ENCODE measurements at places on chromosomes 6 and 20. TPM values are rescaled to one million over a fixed set of nuclear protein-coding genes. Genes with fewer than 3 reads are reported as not detected.

- no peak for DNase-seq
Observed at GRCh38 chr6:72659754-72660153, 37.9 kb downstream of the KCNQ5 start.

Gene MMP24
- total RNA-seq, result not detected

DNA sequence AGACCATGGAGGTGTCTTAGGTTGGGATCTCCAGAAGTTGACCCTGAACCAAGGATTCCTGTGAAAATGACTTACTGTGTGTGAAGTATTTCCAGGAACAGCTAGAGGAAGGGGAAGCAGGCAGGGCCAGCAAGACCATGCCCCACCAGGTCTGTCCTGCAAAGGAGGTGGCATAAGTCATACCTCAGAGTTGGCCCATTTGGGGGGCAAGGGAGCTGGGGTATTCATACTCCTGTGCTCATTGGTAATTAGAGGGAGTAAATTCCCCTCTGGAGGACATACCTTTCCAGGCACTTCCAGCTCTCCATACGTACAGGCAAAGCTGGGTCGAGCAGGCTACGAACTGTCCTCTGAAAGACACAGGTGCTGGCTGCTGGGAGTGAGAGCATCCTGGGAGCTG lies 72.4 kb downstream of the STK35 start:
- no peak for DNase-seq

Gene FAM83D
- total RNA-seq, result 51.1 TPM

DNA sequence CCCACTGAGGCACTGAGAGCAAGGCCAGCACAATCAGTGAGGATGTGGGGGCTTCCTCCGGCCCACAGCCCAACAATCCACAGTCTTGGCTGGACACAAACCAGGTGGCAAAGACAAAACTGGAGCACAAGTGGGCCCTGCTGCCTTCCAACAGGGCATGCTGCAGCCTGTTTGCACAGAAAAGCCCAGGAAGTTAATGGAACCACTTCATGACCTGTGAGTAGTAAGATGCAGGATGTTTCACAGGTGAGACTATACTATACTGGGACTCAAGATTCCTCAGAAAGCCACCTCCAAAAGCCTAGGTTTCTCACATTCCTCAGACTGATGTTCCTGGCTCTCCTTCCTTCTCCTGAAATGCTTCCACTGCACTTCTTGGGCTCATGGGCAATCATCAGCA lies 235.5 kb downstream of the KIF16B start:
- DNase-seq, result no peak

GRCh38 chr6:168089186-168090063 lies 10.4 kb upstream of the FRMD1 start:
- DNase-seq, result no peak

- DNase-seq, result no peak
Observed at GRCh38 chr6:108873251-108873650, 25.0 kb downstream of the ARMC2 start.

GRCh38 chr20:59151820-59152219 lies 11.8 kb upstream of the ZNF831 start:
- DNase-seq, result no peak

DNA sequence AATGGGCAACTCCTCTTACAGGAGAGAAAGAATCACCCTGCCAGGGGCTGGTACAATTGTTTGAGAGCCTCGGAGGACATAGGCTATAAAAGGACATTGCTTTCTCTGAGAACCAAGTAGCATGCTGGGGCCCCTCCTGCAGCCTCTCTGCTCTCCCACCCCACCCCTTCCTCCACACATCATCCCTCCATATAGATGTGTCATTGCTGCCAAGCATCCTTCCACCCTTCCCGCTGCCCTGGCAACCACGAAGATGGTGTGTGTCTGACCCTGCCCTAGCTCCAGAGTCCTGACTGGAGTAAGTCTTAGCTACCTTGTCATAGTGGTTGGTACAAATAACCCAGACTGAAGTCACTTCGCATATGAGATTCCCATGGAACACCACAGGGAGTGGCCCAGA lies 129.7 kb downstream of the SNX5 start:
- DNase-seq, result no peak

DNA sequence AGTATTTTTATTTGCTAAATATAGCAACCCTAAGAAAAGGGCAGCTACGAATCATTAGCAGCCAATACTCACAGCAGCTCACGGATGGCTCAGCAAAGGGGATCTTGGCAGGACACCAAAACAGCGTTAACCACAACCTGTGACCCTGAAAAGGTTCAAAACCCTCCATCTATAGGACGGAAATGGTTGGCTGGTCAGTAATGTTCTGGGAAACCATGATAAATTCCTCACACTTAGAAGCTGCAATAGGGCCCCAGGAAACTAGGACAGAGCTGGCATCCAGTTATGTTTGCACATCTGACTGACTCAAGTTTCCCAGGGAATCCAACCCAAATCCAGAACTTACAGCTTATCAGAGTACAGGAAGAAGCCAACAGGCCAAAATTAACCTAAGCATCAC lies 30.9 kb upstream of the PTPRT start:
- DNase-seq, result no peak

Gene NKX2-4
- total RNA-seq, result not detected

DNA sequence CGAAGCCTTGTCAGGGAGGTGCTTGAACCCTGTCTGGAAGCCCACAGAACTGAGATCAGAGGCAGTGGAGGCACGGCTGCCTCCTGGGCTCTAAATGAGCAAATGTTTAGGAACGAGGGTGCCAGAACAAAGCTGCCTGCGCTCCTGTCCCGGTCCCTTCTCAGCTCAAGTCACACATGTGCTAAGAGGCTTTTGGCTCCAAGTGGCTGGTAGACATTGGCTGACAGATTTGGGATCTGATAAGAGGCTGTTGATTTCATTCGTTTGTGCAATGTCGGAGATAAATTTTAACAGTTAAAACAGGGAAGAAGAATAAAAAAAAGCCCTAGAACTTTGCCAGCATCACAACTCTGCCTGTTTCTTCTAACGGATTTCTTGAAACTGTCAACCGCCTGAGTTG lies 191.8 kb downstream of the NRN1 start:
- no peak for DNase-seq

GRCh38 chr6:145428706-145429105 lies 306.6 kb downstream of the EPM2A start:
- no peak for DNase-seq

Gene PI16
- total RNA-seq, result 0.59 TPM

DNA sequence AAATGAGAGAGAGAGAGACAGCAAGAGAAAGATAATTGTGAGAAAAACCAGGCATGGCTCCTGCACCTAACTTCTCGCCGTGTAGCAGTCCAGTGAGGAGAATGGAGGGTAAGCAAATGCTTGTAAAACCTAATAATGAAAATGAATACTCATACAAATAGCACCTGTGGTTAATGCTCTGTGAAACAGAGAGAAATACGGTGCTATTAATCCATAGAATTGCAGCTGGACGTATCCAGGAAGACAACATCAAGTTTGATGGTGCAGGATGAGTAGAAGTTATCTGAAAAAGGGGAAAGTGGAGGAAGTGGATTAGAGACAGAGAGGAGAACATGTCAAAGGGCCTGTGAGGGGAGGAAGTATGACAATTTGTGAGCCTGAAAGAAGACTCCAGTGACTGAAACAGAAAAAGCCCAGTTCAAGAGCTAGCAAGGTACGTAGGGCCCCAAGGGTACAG lies 89.4 kb upstream of the PAK5 start:
- no peak for DNase-seq

DNA sequence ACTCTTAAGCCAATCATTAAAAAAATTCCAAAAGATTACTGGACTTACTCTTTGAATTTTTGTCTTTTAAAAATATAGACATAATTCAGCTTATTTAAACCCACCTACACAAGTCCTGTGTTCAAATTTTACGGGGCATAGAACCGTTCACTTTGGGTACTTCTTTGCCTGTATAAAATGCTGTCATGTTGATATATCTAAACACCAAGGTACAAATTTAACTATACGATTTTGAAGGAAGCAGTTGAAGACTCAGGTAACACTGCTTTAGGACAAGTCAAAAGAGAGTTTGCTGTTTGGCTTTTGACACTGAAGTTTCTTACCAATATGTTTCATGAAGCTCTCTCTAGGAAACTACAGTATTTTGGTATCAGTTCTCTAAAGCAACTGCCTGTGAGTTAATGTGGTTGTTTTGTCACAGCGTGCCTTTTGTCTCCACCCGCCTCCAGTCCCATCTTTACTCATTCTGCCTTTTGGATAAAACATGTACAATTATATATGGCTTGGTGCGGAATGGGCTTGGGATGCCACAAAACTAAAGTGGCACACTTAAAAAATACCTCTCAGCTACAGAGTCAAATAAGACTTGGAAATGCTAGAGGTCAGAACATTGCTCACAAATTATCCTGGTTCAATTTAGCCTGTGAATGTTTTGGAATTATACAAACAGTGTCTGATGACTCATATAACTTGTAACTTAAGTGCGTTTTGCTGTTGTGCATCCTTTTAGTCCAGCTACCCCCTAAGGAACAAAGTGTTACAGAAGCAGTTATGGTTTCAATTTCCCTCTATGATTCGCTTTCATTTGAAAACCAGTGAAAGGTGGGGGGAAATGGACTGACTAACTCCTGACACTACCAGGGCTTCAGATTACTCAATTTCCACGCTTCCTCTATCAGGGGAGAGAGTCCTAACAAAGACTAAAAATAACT lies 38.7 kb downstream of the RGS17 start:
- DNase-seq, result peak; percentile 48

Data from HCT116 (cell line).